ENCODE measurements at places on chromosomes 11 and 22.

GRCh38 chr11:27161071-27161470 lies 120.5 kb downstream of the BBOX1 start:
- DNase-seq: no peak
- H3K36me3 ChIP-seq: no peaks in the 10 kb centered on the region
- no peaks in the 10 kb centered on the region for H3K4me1 ChIP-seq
- no peak overlapping the region for H3K4me3 ChIP-seq

DNA sequence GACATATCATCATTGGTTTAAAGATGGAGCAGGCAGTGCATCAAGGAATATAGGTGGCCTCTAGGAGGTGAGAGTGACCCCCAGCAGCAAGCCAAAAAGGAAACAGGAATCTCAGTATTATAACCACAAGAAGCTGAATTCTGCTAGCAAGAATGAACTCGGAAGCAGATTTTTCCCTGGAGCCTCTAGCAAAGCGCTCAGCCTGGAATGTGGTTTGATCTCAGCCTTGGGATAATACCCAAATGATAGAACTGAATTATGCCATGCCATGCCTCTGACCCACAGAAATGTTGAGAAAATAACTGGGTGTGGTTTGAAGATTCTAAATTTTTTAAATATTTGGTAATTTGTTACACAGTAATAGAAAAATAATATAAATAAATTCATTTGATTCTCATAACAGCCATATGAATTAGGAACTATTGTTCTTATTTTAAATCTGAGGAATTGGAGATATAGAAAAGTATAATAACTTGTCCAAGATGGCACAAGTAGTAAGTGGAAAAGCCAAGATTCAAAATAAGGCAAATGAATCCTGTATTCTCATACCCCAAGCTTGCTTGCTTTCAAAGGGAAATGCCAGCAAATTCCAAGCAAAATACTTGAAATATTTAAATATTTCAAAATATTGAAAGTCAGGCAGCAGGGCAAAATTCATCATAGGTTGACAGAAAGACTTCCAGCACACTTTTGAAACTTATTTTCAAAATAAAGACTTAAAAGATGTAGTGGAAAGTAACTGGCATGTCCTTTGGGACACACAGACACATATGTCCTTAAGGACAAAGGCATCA lies 567.4 kb downstream of the KCNA4 start:
- DNase-seq: no peak
- no peaks in the 10 kb centered on the region for H3K4me1 ChIP-seq
- H3K4me3 ChIP-seq: no peak overlapping the region
- no peak overlapping the region for H3K27ac ChIP-seq

GRCh38 chr11:119284344-119285157 lies 32.4 kb downstream of the MCAM start:
- H3K4me1 ChIP-seq: peaks cover 10% of the 10 kb centered on the region
- no peaks in the 10 kb centered on the region for H3K27me3 ChIP-seq

DNA sequence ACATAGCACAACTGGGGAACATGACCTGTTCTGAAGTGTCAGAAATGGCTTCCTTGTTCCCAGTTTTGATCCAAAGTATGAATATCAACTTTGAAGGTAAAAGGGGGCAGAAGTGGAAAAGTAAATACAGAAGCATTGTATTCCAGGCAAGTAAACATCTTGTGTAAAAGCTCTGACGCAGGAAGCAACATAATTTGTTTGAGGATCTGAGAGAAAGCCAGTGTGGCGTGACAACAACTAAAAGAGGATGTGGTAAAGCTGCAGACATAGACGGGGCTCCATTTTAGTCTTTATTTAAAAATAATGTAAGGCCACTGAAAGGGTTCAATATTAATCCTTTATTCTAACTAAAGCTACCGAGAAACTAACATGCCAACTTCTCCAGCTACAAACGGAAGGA lies 310.2 kb downstream of the DLG2 start:
- DNase-seq: no peak
- H3K27ac ChIP-seq: no peak overlapping the region
- no peaks in the 10 kb centered on the region for H3K36me3 ChIP-seq
- H3K4me3 ChIP-seq: no peak overlapping the region
- no peaks in the 10 kb centered on the region for H3K27me3 ChIP-seq
- no peaks in the 10 kb centered on the region for H3K4me1 ChIP-seq

- H3K4me3 ChIP-seq: no peak overlapping the region
- no peaks in the 10 kb centered on the region for H3K36me3 ChIP-seq
- H3K27me3 ChIP-seq: no peaks in the 10 kb centered on the region
- no peaks in the 10 kb centered on the region for H3K4me1 ChIP-seq
- no peak for DNase-seq
- H3K27ac ChIP-seq: no peak overlapping the region
Measured at GRCh38 chr11:78318321-78319114, 99.1 kb downstream of the GAB2 start.

Measured in T-cell (primary cell).